ENCODE measurements at places on chromosomes 1 and 21. TPM values are rescaled to one million over a fixed set of nuclear protein-coding genes. Genes with fewer than 3 reads are reported as not detected.

- no peak for ATAC-seq
Measured at GRCh38 chr1:216686860-216687766, 36.1 kb downstream of the ESRRG start.

DNA sequence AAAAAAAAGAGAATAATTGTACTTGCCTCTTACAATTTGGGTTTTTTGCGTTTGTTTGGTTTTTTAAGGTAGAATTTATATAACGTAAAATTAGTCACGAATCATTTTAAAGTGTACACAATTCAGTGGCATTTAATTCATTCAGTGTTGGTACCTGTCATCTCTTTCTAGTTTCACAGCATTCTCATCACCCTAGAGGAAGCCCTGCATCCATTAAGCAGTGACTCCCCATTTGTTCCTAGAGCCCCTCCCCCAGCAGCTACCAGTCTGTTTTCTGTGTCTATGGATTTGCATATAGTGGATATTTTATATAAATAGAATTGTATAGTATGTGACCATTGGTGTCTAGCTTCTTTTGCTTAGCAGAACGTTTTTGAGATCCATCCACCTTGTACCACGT, 233.2 kb upstream of the FMN2 start:
- ATAC-seq = no peak

GRCh38 chr1:92466683-92467352, 19.9 kb downstream of the GFI1 start:
- ATAC-seq = no peak

DNA sequence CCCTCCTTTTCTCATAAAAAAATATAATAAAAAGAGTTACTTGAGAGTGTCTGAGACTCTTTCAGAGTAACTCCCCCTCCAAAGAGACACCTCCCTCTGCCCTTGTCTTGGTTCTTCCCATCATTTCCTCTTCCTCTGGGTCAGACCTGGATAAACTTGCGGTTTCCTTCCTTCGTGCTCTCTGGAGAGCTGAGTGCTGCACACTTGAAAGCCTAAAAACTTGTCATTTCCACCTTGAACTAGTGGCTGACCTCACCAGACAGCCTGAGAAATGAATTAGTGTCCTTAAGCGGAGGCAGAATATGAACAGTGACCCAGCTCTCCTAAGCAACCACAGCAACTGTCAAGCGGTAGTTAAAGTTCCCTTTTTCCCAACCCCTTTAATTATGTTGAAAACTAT, 88.4 kb upstream of the PROX1 start:
- no peak for ATAC-seq

DNA sequence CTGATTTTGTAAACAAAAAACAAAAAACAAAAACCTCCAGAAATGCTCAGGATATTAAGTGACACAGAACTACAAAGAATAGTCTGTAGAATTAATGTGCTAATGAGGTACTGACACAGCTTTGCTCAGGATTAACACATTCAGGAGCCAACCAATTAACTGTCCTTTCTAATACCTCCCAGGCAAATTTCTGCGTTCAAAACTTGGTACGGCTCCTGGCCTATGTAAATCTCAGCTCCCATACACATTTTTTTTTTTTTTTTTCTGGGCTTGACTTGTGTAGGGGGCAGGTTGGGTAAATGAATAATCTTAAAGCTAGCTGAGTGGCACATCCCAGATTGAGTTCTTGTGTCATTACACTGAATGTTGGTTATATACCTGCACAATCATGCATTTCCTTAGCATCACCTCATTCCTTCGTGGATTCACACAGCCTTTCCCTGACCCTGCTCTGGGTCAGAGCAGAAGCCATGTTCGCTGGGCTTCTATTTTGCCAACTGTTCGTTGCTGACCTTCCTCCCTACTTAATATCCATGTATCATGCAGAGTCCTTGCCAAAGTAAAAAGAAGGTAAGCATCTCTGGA, 12.6 kb upstream of the IER5 start:
- no peak for ATAC-seq

GRCh38 chr1:235763962-235764361, 102.7 kb downstream of the LYST start:
- peak; percentile 99 for ATAC-seq

- no peak for ATAC-seq
Measured at GRCh38 chr1:231357187-231357772, 19.2 kb downstream of the SPRTN start.

DNA sequence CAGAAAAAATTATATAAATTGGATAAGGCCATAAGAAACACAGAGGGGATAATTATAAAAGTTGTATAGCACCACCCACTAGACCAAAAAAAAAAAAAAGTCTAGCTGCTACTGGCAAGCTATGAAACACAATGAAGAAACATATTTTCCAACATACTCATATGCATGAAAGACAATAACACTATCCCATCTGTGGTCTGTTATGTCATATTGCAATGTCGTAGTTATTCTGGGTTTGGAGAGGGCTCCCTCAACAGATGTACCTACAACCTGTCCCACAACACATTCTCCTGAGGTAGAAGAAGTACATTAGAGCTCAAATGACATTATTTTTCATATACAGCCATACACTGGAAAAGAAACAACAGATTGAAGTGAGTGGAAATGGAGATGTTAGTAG, 517.6 kb upstream of the ADGRL4 start:
- ATAC-seq = no peak

DNA sequence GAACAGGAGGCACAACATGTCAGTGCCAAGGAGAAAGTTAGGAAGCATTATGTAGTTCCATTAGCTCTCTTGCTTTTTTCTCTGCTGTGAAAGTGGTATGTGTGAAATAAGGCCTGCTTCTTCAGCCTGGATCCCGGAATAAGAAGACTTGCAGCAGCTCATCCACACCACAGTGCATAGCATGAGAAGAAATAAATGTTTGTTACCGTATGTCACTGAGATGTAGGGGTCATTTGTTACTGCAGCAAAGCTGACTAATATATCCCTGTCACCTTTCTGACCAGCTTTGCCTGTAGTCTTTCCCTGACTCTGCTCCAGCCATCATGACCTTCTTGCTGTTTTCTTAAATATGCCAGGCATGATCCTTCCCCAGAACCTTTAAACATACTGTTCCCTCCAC, 20.5 kb upstream of the MCOLN3 start:
- no peak for ATAC-seq

GRCh38 chr1:225253784-225254183, 174.1 kb downstream of the LBR start:
- no peak for ATAC-seq

- no peak for ATAC-seq
Measured at GRCh38 chr1:116580446-116581322, 9.9 kb upstream of the CD58 start.

GRCh38 chr1:76948846-76949245, 81.6 kb downstream of the ST6GALNAC5 start:
- ATAC-seq = peak; percentile 28

DNA sequence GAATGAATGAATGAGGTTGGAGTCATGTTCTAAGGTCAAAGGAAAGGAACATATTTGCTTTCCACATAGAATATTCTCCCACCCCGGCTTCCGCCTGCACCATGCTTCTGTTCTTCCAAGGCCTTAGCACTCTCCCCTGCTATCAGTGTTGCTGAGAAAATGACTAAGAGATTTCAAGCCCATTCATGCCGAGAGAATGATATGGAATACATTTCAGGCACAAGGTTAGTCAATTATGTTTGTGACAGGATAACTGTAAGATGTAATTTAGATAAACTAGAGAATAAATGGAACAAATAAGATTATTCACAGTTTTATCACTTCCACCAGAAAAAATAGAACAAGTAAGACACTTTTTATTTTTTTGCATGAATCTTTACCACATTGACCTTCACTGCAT, 122.6 kb downstream of the PLD5 start:
- no peak for ATAC-seq

DNA sequence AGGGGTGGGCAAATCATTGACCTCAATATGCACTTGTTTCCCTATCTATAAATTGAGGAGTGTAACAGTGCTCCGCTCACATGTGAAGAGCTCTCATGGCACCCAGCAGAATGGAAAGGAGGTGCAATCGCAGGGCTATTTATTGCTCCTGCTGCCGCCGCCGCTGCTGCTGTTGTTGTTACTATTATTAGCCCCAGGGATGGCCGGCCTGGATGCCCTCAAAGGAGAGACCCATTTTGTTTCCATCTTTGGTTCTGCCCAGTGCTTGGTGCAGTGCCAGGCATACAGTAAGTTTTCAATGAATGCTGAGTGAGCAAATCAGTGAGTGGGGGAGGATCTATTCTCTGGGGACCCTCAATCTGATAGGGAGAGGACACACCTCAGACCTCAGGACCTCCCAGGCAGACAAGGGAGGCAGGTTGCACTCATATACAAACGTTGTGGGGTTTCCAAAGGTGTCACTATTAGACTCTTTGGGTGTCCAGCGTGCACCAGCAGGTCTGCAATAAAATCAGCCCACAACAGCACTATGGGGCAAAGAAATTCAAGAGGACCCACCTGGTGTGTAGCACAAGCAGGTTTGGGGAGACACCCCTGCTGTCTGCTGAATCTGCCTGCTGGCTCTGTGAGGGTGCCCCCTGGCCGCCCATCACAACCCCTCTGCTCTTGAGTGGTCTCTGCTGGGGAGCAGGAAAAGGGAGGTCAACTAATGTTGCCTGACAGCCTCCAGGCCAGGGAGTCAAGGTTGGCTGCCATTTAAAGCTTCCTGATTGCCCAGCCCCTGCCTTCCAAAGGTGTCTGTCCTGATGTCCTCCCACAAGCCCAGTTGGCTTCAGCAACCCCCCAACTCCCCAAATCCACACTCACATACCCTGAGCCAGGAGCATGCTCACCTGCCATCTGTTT, 136.3 kb downstream of the ACTL8 start:
- no peak for ATAC-seq

DNA sequence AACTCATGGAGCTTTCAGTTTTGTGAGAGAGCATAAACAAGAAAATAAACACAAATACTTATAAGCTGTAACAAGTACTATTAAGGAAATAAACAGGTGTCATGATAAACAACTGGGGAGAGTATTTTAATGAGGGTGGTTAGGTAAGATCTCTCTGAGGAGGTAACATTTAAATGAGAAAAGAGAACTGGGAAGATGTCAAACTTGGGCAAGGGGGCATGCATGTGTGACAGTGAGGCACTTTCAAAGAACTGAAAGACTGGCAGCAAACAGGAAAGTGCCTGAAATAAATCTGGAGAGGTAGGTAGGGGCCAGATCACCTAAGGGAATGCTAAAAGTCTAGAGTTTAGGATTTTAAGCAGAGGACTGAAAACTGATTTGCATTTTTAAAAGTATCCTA, 37.8 kb downstream of the NSL1 start:
- ATAC-seq = no peak

GRCh38 chr21:31517664-31518414, 141.7 kb upstream of the SOD1 start:
- ATAC-seq = peak; percentile 31

DNA sequence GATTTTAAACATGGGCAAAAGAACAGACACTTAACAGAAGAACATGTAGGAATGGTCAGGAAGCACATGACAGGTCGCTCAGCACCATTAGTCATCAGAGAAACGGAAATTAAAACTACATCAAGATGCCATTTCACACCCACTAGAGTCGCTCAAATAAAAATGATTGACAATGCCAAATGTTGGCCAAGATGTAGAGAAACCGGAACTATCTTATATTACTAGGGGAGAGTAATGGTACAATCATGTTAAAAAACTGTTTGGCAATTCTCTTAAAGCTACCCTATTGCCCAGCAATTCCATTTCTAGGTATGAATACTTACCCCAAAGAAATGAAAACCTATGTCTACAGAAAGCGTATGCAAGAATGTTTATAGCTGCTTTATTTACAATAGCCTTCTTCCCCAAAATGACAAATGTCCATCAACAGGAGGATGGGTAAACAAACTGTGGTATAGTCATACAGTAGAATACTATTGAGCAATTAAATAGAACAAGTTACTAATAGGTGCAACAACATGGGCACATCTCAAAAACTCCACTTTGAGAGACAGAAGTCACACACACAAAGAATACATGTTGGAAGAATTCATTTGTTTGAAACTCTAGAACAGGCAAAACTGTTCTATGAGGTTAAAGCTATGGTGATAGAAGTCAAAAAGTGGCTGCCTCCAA, 92.8 kb downstream of the ETS2 start:
- ATAC-seq = no peak

GRCh38 chr1:213245260-213245910, 194.3 kb downstream of the RPS6KC1 start:
- ATAC-seq = no peak

GRCh38 chr1:216119600-216119999, 303.6 kb downstream of the USH2A start:
- no peak for ATAC-seq

DNA sequence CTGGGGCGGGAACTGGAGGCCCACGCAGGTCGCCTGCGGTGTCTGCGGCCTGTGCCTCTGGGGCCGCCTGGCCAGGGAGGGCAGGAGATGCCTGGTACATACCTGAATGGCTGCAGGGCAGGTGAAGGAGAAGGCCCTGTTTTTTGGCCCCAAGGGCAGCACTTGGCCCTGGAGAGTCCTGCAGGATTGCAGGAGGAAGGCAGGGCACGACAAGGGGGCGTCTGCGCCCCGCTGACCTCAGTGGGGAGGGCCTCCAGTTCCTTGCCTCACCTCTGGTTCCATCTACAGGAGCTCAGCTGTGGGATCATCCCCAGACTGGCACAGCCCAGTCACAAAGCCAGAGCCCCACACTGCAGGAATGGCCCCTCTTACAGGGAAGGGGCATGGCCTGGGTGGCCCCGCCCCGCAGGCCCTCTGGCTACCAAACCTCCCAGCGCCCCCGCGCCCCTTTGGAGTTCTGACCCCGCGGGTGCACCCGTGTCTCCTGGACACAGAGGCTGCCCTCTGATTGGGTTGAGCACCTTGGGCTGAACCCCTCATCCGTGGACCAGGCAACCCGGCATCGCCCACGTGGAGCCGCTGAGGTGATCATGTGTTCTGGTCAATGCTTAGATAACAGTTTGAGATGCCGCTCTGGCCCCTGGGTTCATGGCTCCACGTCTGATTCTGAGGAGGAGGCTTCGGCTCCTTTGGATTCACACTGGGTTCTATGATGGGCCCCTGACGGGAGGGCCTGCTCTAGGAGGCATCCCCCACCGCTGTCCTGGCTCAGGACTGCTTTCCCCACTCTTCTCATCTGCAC, 1.3 kb upstream of the PEX10 start:
- ATAC-seq = no peak

GRCh38 chr1:62436039-62436465, 797 bp upstream of the USP1 start:
- peak; percentile 77 for ATAC-seq

- ATAC-seq = no peak
Measured at GRCh38 chr21:38740090-38740489, 65.6 kb upstream of the ETS2 start.

GRCh38 chr1:50967416-50968157, 2.5 kb upstream of the CDKN2C start:
- ATAC-seq = no peak

DNA sequence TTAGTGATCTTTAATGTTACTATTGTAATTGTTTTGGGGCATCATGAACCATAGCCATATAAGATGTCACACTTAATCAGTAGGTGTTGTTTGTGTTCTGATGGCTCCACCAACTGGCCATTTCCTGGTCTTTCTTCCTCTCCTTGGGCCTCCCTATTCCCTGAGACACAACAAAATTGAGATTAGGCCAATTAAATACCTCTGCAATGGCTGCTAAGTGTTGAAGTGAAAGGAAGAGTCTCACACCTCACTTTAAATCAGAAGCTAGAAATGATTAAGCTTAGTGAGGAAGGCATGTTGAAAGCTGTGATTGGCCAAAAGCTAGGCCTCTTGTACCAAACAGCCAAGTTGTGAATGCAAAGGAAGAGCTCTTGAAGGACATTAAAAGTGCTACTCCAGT, 30.7 kb downstream of the PPP2R5A start:
- ATAC-seq = peak; percentile 71

The UBXN11 gene
- 23.2 TPM for total RNA-seq

The SPTA1 gene
- not detected for total RNA-seq

The ETV3L gene
- 0.26 TPM for total RNA-seq

The BGLAP gene
- total RNA-seq = 3.2 TPM

The PROX1 gene
- 0.11 TPM for total RNA-seq

The C8A gene
- total RNA-seq = not detected

All from activated T-helper 17 cell treated with anti-CD3 and anti-CD28 coated beads, Interleukin-2, amount 50 U/mL, for 72 hours (primary cell).